ENCODE measurements at places on chromosomes 3 and 15.
A peak's percentile ranks its signal among the peaks of the same experiment; 100 is the strongest.

DNA sequence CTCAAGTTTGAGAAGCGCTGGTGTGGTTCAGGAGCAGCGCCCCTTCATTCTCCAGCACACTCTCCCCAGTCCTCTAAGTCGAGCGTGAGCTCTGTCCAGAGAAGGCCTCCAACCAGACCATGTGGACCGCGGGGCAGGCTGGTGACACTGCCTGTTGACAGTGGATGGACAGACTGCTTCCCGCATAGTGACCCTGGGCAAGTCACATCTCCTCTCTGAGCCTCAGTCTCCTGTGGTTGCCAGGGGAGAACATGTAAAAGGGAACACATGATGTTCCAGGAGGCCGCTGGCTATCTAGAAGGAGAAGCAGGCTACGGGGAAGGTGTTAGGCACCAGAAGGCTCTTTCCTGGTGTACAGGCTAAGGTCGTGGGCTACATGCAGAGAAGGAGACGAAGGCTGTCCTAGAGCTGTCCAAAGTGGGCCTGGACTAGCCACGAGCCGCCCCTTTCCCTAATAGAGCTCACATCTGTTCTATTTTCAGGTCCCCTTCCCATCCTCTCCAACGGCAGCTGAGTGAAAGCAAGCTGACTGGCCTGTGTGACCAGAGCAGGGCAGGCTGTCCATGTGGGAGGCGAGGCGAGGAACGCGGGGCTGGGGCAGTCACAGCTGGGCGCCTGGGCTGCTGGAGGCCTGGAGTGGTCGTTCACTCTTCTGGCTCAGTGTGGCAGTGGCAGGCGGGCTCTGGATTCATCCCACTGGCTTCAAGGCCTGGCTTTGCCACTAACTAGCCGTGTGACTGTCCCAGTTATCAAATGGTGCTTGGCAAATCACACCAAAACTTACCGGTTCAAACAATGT, 11.1 kb downstream of the ISG20 start:
- no peak for DNase-seq

DNA sequence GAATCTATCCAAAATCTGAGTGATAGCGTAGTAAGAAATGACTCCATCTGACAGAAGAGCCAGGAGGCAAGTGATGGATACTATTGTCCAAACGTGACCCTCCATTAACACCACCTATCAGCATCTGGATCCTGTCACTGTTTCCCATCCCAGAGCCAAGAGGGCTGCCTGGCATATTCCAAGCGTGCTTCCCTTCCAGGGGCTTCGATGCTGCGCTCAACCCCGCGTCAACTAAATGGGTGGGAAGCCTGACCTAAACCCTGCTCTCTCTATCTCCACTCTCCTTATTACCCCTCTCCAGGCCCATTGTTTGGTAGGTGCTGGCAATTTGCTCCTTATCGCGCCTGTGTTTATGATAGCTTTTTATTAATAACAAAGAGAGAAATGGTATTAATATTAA, 83.2 kb downstream of the NR2F2 start:
- no peak for DNase-seq

- DNase-seq: no peak
Measured at GRCh38 chr15:78080088-78080460, 2.6 kb upstream of the TBC1D2B start.

DNA sequence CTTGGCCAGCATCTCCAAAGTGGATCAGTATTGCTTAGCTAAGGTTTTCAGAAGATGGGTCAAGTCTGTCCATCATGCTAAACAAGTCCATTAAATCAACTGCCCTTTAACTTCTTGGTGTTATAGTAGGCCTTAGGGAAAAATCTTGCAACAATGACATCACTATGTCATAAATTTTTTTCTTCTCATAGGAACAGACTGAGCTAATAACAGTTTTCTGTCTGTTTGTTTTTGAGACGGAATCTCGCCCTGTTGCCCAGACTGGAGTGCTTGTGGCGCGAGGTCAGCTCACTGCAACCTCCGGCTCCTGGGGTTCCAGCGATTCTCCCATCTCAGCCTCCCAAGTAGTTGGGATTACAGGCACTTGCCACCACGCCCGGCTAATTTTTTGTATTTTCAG, 94.2 kb downstream of the EFL1 start:
- no peak for DNase-seq

GRCh38 chr3:52373676-52374075, 57.6 kb downstream of the DNAH1 start:
- no peak for DNase-seq

GRCh38 chr15:89457086-89457485, 39.3 kb downstream of the RHCG start:
- DNase-seq: peak; percentile 24

- no peak for DNase-seq
Measured at GRCh38 chr15:89848970-89849292, 34.3 kb upstream of the ANPEP start.

GRCh38 chr3:153252963-153253362, 90.9 kb downstream of the RAP2B start:
- no peak for DNase-seq

DNA sequence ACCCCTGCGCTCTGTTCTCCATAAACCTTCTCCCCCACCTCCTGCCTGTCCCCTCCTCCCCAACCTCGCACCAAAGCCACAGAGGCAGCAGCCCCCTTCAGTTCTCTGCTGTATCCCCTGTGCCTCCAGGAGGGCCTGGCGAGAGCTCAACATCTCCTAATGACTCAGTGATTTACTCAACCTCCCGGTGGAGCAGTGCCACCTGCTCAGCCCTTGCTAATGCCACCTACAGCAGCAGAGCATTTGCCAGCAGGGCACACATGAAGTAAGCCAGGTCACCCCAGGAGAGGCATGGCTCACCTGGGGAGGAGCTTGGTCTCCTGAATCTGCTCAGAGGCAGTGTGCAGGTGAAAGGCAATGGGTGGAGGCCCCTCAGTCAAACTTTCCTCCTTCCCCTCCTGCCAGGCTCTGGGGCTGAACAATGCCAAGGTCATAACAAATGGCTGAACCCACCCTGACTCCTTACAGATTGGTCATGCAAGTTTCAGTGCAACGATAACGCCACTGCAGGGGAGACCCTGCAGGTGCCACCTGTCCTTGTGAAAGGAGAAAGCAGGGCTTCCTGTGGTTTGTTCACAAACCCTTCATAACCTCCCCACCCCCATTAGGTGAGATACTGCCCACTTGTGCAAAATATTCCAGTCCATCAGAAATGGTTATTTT, 19.8 kb downstream of the TRPM1 start:
- no peak for DNase-seq

DNA sequence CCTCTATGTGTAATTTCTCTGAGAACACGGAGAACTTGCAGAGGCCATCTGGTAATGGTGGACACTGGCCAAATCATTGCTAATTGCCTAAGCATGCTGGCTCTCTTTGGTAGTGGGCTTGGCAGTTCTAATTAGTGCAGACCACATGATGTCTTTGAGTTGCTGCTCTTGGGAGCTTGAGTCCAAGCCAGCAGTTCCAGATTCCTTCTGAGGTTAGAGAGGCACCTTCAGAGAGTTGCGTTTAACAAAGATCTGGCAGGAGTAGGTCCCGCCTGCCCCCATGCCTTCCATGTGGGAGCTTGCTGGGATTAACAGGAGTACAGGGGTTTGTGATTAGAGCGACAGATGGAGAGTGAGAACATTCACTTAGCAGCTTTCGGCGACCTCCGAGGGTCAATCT, 449.0 kb upstream of the LMCD1 start:
- DNase-seq: no peak

DNA sequence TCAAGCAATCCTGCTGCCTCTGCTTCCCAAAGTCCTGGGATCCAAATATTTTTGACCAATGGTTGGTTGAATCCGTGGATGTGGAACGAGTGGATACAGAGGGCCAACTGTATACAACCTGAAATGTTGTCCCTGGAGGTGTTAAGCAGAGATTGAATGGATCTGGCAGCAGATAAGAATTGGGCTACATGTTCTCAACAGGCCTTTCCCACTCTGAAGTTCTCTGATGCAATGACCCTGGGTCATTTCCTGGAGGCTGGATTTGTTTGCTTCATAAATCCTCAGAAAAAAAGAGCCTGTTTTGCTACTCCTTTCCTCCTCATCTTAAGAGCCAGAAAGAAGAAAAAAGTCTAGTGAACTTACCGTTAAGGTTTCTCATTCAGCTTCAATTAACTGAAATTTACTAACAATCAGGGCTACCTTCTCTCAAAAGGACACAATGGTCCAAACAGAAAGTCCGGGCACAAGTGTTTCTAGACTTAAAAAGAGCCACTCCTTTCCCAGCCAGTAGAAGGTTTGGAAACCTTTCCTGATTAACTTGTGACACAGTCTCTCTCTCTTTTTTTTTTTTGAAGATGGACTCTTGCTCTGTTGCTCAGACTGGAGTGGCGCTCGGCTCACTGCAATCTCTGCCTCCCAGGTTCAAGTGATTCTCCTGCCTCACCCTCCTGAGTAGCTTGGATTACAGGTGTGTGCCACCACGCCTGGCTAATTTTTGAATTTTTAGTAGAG, 6.5 kb downstream of the ARHGEF3 start:
- DNase-seq: no peak

DNA sequence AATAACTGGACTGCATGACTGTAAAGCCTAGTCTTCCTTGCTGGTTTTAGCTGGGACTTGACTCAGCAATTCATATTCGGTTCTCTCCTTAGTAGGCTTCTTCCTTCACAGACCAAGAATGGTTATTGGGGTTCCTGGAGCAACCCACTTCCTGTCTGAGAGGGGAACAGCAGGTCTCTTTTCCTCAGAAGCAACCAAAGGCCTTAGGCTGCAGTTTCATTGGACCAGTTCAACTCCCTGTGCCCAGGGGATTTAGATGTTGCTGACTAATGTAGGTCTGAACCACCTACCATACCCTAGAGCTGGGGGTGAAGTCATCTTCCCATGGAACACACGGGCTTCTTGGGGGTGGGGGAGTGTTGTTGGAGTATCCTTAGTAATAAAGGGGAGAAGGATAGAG, 84.0 kb upstream of the SKOR1 start:
- no peak for DNase-seq

GRCh38 chr15:85727068-85727467, 67.7 kb downstream of the KLHL25 start:
- DNase-seq: no peak

DNA sequence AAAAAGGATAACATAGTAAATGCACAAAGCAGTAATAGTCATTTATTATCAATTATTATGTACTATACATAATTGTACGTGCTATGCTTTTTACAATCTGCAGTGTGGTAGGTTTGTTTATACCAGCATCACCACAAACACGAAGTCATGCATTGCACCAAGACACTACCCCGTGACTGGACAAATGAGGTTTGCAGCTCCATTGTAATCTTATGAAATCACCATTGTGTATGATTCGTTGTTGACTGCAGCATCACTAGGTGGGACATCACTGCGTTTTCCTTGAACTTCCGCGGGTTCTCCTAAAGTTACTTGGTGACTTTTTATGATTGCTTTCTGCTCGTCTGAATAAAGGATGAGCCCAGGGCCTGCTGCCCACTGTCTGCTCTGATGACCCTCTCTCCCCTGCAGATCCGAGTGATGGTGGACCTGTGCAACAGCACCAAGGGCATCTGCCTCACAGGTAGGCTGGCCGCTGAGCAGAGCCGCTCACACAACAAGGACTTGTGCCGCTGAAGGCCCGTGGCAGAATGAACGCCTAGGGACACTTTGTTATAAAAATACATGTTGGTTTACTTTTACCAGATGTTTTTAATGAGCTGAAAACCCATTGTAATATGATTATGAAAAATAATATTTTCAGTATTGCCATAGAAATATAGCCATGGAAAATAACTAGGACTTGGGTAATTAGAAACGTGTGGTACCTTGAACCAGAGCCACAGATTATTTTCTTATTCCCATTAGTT, 35.8 kb downstream of the GLDN start:
- no peak for DNase-seq

All from KBM-7 (cell line).